Fibroblast of villous mesenchyme (primary cell): ENCODE measurements at places on chromosomes 2 and 18. TPM values are rescaled to one million over a fixed set of nuclear protein-coding genes. Genes with fewer than 3 reads are reported as not detected.

Gene SP9
- under 0.01 and 0.43 TPM in 2 replicates for total RNA-seq

DNA sequence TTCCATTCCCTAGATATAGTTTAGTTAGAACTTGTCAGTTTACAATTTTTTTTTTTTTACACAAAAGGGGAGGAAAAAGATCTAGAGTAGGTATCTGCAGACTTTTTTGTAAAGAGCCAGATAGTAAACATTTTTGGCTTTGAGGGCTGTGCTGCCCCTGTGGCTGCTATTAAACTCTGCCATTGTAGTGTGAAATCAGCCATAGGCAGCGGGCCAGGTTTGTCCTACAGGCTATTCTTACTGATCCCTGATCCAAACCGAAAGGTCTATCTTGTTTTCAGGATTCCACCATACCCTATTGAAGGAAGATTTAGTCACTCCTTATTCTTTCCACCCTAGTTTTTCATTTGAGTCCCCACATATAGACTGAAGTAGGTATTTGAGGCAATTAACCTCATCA is 203.4 kb downstream of the RND3 start:
- DNase-seq: no peak

- DNase-seq: no peak
Observed at GRCh38 chr2:3122525-3122924, 255.1 kb downstream of the EIPR1 start.

DNA sequence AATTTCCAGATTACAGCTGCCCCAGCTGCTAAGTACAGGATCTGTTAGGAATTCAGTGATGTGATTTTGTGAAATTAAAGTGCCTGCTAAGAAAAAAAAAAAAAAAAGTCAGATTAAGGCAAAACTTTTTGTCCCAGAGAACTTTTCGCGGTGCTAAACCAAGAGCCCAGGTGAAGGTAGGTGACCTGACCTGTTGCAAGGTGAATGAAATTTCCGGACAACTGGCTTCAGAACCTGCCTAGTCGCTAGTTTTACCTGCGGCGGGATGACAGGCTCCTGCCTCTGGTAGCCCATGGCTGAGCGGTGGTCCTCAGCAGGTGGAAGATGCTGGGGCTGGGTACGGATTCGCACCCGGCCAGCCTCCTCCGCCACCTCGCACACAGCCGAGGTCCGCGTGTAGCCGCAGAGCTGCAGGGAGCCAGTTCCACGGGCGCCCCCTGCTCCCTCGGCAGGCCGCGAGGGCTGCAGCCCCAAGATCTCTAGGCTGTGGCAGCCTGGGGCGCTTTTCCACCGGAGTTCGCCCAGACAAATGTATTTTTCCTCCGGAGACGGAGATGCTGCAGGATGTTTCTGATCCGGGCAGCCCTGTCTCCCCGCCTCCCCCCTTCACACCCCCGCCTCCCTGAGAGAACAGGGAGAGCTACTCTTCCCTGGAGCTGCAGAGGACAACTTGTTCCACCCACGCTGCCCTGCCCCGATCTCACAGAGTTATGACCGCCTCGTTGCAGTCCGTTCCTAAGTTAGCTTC is at the start of gene SLC38A11:
TSS of gene SLC38A11 (minus strand) at position 572 of the 748 bp plus-strand sequence. CDS start at position 294, 278 bp downstream.
- no peak for DNase-seq

Gene MEIS1
- total RNA-seq: 87.3 and 107 TPM in 2 replicates

Gene VWA3B
- not detected in 2 replicates for total RNA-seq

DNA sequence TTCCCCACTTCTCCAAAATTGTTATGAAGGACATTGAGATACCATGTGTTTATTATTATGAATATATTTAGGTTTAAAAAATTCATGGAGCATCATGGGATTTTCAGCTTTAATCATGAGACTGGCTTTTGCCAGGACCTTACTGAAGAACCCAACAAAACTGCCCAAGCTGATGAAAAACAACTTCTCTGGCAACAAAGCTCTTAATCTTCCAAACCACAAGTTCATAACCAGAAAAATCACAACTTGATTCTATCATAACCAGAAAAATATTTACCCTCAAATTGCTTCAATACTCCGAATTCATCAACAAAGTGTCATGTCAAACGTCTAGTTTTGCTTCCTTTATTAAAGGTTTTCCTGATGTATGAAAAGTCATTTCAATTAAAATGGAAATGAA is 971.8 kb upstream of the ACVR2A start:
- no peak for DNase-seq

DNA sequence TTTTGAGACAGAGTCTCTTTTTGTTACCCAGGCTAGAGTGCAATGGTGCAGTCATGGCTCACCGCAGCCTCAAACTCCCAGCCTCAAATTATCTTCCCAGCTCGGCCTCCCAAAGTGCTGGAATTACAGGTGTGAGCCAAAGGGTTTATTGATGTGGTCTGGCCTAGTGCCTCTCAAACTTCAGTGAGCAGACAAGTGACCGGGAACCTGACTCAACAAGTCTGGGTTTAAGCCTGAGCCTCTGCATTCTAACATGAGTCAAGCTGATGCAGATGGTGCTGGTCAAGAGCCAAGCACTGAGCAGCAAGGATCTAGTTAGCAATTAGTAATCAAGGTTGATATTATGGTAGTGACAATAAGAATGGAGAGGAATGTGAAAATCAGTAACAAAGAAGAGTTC is 21.3 kb downstream of the CDK15 start:
- DNase-seq: no peak

Gene CDCA7
- 5.5 and 5.6 TPM in 2 replicates for total RNA-seq

Gene NT5C1B
- not detected in 2 replicates for total RNA-seq

DNA sequence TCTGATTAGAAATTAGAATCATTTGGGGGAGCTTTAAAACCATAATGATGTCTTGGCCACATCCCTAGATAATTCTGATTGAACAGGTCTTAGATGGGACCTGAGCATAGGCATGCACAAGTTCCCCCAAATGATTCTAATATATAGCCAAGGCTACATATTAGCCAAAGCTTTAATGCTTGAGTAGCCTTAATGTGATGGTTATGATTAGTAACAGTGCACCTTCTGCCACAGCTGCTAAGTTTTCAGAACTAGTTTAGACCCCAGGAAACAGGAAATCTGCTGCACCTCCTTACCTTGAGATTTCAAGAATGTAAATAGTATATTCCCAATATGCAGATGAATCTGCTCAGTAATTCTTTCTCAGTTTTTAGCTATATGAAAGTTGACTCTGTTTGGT is 119.8 kb downstream of the PTPN4 start:
- no peak for DNase-seq

Gene COL5A2
- 693 and 717 TPM in 2 replicates for total RNA-seq

Gene LYG2
- total RNA-seq: not detected in 2 replicates

GRCh38 chr2:108945969-108946368 is 43.1 kb downstream of the EDAR start:
- DNase-seq: no peak

Gene STAT4
- total RNA-seq: 1.3 and 2.6 TPM in 2 replicates

DNA sequence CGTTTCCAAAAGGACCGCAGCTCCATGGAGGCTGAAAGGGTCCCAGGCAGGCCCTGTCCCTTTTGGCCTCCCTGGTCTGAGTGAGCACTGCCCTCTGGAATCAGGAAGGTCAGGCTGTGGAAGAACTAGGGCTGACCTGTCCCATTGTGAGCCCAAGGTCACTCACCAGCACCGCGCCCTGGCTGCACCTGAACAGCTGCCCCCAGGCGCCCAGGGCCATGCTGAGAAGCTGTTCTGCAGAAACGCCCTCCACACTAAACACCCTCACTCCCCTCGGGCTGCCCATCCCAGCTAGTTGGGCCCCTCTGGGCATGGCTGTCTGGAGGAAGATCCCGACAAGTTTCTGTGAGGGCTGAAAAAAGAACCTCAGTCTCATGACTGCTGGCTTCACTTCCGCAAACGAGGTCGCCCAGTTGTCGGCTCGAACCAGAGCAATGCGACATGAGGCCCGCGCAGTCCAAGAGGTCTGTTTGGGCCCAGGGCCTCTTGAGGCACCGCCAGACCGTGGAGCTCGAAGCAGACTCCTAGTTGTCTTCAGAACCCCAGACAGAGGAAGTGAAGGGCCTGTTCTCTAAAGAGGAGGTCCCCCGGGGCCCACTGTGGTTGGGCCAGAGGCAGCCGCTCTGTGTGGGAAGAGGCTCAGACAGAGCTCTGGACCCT is 64.4 kb downstream of the INPP5D start:
- DNase-seq: no peak

DNA sequence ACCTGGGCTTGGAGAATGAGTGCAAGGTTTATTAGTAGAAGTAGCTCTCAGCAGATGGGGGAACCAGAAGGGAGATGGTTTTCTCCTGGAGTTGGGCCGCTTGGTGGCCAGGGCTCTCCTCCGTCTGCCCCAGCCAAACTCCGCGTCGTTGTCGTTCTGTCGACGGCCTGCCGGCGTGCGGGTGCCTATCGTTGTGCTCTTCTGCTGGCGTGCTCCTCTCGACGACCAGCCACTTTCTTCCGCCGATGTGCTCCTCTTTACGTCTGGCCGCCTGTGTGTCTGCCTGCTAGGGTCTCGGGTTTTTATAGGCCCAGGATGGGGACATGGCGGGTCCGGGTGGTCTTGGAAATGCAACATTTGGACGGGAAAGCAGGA is 119.1 kb downstream of the BMPR2 start:
- no peak for DNase-seq

- no peak for DNase-seq
Observed at GRCh38 chr18:3207565-3207964, 12.2 kb downstream of the MYOM1 start.

DNA sequence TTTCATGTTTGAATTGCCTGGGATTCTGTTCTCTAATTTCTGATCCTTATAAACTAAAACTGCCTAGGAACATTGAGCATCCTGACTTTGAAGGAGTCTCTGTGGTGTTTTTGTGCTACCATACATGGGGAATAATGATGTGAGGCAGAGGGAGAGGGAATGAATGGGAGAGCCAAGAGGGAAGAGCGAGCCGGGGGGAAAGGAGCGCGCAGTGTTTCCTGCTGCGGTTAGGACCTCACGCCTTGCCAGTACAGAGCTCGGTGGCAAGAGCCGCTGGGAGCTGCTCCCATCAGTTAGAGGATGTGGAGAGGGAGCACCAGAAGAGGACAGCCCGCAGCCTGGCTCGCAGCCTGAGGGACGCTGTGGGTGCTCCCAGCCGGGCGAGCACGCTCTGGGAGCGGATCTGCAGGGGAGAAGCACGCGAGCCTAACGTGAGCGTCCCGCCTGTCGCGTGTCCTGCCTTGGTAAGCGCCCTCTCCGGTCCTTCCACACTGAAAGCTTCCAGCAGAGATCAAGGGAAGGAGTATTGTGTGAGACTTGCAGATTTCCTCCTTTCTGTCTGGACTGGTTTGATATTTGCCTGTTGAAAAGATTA is 114.7 kb downstream of the FAM210A start:
- DNase-seq: peak; percentile 23

- no peak for DNase-seq
Observed at GRCh38 chr2:158125756-158126498, 24.3 kb downstream of the UPP2 start.

Gene LYG1
- total RNA-seq: 0.32 and 0.43 TPM in 2 replicates

DNA sequence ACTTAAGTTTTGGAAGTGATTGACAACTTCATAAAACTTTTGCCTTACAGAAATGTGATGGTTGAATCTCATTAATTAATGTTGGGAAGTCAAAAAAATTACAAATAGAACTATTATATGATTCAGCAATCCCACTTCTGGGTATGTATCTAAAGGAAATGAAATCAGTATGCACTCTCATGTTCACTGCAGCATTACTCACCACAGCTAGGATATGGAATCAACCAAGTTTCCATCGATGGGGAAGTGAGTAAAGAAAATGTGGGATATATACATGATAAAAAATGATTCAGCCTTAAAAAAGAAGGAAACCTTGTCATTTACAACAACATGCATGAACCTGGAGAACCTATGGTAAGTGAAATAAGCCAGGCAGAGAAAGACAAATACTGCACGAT is 112.4 kb upstream of the WDR75 start:
- no peak for DNase-seq

GRCh38 chr2:9241233-9241632 is 34.6 kb downstream of the ASAP2 start:
- no peak for DNase-seq

DNA sequence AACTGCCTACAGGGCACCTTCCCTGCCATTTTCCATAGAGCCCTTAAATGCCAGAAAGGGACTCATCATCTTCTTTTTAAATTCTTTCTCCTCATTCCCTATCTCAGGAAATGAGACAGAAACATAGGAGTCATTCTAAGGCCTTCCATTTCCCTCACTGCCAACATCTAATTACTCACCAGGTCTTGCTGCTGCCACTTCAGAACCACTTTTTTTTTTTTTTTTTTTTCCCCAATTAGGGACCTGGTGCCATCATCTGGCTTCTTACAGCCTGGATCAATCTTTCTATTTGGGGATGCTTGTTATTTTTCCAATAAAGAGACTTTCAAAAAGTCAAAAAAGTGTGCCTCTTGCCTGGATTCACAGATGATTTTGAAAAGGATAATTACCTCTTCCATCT is 373.4 kb downstream of the LPIN1 start:
- peak; percentile 10 for DNase-seq

Gene PLB1
- 0.32 and 3.0 TPM in 2 replicates for total RNA-seq

Gene DUSP11
- total RNA-seq: 31.2 and 38.4 TPM in 2 replicates

Gene TDRD15
- total RNA-seq: not detected in 2 replicates

DNA sequence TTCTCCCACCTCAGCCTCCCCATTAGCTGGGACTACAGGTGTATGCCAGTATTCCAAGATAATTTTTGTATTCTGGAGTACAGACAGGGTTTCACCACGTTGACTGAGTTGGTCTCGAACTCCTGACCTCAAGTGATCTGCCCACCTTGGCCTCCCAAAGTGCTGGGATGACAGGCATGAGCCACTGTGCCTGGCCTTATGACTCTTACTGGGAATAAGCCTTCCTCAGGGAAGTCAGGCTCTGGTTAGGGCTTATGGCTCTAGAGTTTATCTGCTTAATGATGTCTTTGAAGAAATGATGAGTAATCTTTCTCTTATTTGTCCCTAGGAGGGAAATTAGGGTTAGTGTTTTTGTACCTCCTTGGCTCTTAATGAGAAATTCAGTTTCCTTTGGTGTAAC is 187.7 kb downstream of the FAM210A start:
- DNase-seq: no peak

DNA sequence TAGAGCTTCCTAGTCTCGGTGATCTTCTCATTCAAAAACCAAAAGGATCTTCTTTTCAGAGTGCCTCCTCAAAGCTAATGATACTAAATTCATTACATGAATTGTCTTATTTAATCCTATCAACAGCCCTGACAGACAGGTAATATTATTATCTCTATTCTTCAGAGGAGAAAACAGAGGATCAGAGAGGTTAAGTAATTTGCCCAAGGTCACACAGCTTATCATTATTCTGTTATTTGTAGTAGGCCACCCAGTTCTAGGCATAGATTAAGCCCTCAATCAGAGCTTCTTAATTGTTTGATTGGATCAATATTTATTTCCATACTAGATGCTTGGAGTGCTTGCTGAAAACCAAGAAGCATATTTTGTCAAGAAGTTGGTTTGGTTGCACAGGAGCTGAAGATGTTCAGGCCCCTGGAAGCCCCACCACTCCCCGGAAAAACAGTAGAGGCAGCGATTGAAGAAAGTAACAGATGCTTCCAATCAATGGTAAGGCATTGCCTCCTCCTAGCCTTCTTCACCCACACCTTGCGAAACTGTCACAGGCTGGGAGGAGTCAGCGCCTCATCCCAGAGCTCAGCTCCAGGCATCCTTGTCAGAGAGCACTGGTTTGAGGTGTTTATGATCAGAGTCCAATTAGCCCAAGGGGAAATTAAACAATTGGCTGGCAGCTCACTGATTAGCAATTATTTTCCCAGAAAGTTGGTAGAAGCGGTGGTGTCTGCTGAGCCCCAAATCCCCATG is 487.2 kb downstream of the BCL11A start:
- DNase-seq: no peak
